NCI-H345 (cell line): ENCODE measurements at places on chromosomes 2 and 18.

DNA sequence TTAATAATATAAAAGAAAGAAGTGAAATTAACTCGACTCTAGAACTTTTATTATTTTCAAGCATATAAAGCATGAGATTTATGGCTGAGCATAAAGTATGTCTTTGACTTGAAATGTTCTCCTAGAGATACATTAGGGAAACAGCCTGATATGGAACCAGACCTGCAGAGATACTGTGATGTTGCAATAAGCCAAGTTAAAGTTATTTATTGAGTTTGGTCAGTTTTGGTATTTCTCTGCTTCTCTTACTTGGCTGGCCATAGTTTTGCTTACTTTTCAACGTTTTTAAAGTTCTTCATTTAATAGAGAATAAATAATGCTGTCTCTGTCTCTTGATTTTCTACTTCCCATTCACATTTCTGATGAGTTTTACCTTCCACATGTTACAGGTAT, 76.0 kb downstream of the GFPT1 start:
- no peak for DNase-seq

DNA sequence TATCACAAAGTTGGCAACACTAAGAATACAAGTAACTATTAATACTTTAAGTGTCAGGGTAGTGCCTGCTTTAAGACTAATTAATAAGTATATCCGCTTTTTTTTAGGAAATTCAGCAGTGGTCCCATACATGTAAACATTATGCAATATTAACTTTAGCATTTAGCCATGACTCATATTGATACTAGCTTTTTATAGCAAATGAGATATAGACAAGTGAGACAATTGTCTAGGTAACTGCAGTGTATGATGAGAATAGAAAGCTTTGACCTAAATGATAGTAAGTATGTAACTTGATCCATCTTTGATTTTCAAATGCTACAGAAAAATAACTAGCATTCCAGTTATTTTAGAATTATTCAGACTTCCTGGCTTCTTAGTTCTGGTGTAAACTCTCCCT, 27.4 kb upstream of the VRK2 start:
- no peak for DNase-seq

- DNase-seq, result no peak
Observed at GRCh38 chr18:28044036-28044435, 132.9 kb downstream of the CDH2 start.

- peak; percentile 59 for DNase-seq
Observed at GRCh38 chr2:172072303-172072702, 13.0 kb upstream of the DLX1 start.

DNA sequence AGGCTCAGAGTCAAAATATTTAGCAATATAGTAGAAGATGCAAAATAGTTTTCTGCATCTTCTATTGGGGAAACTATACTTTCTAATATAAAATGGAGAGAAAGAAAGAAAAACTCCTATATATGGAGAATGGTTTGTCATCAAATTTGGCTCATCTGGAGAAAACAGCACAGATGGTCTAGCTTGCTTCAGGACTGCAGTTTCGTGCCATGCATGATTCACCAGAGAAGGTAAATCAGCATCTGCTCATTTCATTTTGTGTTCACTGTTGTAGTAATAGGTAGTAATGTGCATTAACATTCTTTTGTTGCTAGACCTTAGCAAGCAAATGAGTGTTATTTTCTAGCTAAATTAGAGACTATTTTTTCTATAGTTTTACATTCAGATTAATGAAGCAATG, 179.0 kb downstream of the ASXL3 start:
- DNase-seq, result no peak

GRCh38 chr2:11578986-11579774, 45.3 kb downstream of the GREB1 start:
- DNase-seq, result no peak

DNA sequence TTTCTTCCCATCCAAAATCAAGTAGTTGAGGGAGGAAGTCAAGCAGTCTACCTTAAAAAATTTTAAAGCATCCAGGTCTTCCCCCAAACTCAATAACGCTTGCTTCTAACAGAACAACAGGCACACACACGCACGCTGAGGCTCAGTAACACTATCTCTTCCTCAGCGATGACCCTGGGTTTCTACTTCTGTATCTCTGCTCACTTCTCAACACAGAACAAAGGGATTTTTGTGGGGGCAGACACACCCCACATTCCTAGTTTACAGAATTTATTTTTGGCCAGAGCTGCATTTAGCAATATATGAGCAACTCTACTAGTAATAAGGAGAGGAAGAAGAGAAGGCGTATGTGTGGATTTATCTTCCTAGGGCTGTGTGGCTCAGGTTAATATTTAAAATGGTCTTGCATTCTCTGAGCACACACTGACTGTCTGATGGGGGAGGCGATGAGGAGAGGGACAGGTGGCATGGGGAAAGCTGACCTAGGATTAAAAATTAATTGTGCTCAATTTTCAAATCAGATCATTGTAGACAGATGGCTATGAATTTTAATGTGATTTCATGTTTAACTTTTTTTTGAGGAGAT, 71.3 kb upstream of the PPM1B start:
- no peak for DNase-seq

- DNase-seq, result peak; percentile 57
Observed at GRCh38 chr2:68463287-68463877, 3.7 kb downstream of the FBXO48 start.

DNA sequence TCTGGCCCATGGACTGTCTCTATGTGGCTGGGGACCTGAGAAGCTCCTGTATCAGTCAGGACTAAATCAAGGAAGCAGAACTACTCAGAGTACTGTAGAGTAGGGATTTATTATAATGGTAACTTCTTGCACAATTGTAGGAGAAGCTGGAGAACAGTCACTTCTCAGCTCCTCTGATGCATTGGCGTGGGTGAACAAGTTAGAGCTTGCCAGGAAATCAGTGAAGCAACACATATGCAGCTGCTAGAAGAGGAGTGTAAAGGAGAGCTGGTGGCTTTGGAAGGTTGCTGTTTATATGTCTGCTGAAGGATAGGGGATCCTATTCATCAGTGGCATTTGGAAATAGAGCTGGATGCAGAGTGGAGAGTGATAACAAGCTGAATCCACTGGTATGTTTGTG, 215.5 kb upstream of the CWC22 start:
- no peak for DNase-seq
